ENCODE measurements at places on chromosomes 5 and 9.

DNA sequence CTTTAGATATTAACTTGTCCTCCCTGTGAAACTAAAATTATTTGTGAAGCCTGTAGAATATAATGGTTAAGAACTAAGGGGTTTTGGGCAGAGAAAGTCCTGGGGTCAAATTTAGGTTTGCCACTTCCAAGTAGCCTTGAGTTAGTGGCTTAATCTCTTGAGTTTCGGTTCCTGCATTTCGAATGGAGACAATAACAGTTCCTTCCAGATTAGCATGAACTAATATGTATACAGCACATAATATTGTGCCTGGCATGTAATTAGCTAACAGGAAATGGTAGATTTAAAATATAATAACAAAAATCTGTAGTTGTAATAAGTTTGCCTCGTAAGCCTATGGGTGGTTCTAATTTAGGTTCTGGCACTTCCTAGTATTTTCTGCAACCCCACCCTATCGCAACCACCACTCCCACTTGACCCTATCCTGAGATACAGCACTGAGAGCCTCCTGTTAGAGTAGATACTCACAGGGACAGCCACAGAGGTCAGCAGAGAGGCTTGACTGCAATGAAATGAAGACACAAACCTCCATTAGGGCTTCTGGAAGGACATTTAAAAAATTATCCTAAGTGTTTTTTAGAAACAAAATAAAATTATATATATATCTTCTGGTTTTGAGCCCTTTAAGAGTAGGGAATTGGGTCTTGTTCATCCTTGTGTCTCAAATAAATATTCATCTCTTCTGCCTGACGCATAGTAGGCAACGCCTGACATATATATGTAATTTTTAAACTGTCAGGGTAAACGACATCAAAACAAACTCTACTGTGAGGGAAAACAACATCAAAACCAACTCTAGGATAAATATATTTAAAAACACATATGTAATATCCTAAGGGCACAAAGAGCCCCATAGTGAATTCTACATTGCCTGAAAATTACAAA, 8.5 kb downstream of the SPINK9 start:
- no peak for DNase-seq

- DNase-seq: peak; percentile 40
Observed at GRCh38 chr5:68415177-68416085, 199.9 kb downstream of the PIK3R1 start.

DNA sequence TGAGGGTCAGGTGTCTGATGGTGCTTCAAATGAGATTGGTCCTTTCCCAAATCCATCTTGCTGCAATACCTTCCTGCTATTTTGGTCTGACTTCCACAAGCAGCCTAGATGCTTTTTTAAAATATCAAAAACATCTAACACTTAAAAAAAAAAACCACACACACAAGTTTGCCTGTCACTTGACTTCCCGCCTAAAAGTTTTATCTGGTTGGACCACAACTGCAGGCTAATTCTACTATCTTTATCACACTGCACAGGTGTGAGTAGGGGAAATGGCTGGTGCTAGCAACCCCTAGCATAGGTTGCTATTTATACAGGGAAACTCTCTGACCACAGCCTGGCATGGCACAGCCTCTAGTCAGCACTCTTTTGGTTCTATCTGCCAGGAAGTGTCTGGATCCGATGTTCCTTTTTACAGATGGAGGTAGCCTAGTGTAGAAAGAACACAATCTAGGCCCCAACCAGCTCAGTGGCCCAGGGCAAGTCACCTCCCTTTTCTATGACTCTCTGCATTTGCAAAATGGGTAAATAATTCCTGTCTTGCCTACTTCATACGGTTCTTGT, at the start of gene HEMGN:
HEMGN (minus strand) TSS at position 92 of the 564 bp plus-strand sequence; CDS start at position 56, 36 bp downstream.
- peak; percentile 80 for DNase-seq

- no peak for DNase-seq
Observed at GRCh38 chr5:135007749-135008363, 26.2 kb downstream of the PITX1 start.

GRCh38 chr5:151317871-151318270, 14.3 kb upstream of the SLC36A3 start:
- no peak for DNase-seq

- no peak for DNase-seq
Observed at GRCh38 chr5:3019045-3019444, 267.6 kb upstream of the IRX2 start.

GRCh38 chr9:29439961-29440360, 1866.7 kb upstream of the C9orf72 start:
- DNase-seq: no peak
